ENCODE measurements at places on chromosomes 3 and 15. TPM values are rescaled to one million over a fixed set of nuclear protein-coding genes. Genes with fewer than 3 reads are reported as not detected.

Gene AHSG
- total RNA-seq = not detected

Gene KNG1
- total RNA-seq = not detected

Gene GALNT15
- total RNA-seq = 63.9 TPM

Gene PRR20G
- total RNA-seq = not detected

Gene TM4SF18
- 1.0 TPM for total RNA-seq

Gene SPINT1
- total RNA-seq = 250 TPM

Gene REC114
- not detected for total RNA-seq

Gene SCN10A
- total RNA-seq = not detected

Gene IL17RE
- 15.3 TPM for total RNA-seq

Gene LRRC58
- 27.8 TPM for total RNA-seq

Gene CP
- total RNA-seq = 17.9 TPM

Gene MST1
- total RNA-seq = 12.2 TPM

Gene GNB5
- 18.3 TPM for total RNA-seq

Gene TJP1
- 69.6 TPM for total RNA-seq

Gene TEX55
- total RNA-seq = not detected

Gene GP5
- not detected for total RNA-seq

Gene RHCG
- total RNA-seq = 3,407 TPM

Gene ADPRH
- 4.2 TPM for total RNA-seq

Gene LRRC34
- total RNA-seq = not detected

Gene LAMB2
- total RNA-seq = 66.0 TPM

Gene DUOXA2
- 13.6 TPM for total RNA-seq
